ENCODE measurements at places on chromosomes 5 and 9.

- no peak for DNase-seq
Observed at GRCh38 chr5:115977988-115978387, 15.7 kb downstream of the LVRN start.

GRCh38 chr9:23658376-23659258 lies 167.4 kb downstream of the ELAVL2 start:
- no peak for DNase-seq

- DNase-seq: no peak
Observed at GRCh38 chr9:14670718-14671117, 22.5 kb downstream of the ZDHHC21 start.

- no peak for DNase-seq
Observed at GRCh38 chr9:22617156-22617555, 170.5 kb downstream of the DMRTA1 start.

GRCh38 chr9:21336457-21336856 lies 1.3 kb upstream of the KLHL9 start:
- DNase-seq: no peak

DNA sequence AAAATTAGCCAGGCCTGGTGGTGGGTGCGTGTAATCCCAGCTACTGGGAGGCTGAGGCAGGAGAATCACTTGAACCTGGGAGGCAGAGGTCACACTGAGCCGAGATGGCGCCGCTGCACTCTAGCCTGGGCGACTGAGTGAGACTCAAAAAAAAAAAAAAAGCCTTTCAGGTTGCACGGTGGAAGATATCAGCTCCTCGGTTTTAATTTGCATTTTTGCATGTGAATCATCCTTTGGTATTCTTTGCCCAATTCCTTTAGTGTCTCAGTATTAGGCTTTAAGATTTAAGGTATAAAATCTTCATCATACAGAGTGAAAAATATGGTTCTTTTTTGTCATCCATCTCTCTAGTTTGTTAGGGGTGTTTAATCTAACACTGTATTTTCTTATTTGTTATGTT lies 173.6 kb upstream of the S1PR3 start:
- no peak for DNase-seq

DNA sequence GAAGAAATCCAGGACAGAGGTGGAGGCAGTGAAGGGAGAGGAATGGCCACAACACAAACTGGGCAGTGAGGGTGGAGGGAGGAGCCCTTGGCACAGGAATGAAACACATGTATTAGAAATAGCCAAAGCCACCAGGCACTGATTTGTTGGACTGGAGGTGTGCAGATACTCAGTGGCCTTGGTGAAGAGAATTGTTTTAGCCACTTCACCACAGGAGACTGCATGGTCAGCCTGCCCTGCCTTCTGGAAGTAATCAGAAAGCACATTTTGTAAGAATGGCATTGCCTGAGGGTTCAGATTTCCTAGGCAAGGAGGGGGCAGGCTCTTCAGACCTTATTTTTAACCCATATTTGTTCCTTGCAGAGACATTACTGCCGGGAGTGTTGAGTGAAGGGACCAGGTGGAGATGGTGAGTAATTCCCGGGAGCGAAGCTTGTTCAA lies 2.2 kb downstream of the SGCD start:
- no peak for DNase-seq

DNA sequence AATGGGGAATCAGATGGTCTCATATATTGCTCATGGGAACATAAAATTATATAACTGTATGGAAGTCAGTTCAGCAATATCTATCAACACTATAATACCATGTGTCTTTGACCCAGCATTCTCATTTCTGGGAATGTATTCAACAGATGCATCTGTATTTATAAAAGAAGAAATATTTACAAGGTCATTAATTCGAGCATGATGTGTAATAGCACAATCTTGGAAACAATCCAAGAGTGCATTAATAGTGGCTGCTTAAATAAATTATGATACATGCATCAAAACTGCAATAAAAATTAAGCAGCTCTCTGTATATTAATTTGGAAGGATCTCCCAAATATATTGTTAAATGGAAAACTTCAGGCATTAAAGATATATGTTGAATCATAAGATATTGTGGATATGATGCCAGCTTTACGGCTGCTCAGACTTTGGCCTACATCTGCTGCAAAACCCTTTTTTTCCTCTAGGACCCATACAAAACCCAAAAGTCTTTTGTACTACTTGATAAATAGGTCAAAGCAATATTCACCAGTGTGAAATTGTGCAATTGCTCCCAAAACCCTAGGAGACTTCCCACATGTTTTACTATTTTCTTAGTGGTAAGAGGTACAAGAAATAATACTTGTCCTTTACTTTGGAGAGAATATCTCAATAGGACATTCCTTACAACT lies 45.3 kb upstream of the ISOC1 start:
- DNase-seq: no peak

- DNase-seq: no peak
Observed at GRCh38 chr5:38330207-38330606, 71.8 kb downstream of the EGFLAM start.

GRCh38 chr9:136410500-136411287 lies at the start of the genes ENTR1 and PMPCA:
ENTR1 (minus strand) TSS chr9:136410614; CDS start chr9:136410397, 217 bp downstream.
PMPCA (plus strand) TSS chr9:136410658; CDS start chr9:136410669, 11 bp downstream.
- DNase-seq: peak; percentile 89

DNA sequence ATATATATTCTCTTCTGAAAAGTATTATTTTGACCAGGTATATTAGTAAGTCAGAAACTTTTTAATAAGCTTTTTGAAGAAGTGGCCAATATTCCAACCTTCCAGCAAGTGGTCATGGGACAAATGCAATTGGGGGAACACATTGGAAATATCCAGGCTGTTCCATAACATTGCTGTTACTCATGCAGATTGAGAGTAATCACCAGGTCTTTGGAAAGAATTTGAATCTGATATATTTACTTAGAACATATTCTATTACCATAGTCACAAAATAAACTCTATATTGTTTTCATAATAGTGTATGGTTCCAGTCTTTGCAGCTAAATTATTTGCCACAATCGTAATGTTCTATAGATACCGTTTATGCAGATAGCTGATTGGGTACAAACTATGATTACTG lies 102.8 kb downstream of the TAF11L14 start:
- no peak for DNase-seq

All from NCI-H2171 treated with DMSO at 0.1 percent for 48 hours (cell line).